HCT116 (cell line): ENCODE measurements at places on chromosomes 7 and 10.

GRCh38 chr7:135965602-135966001, 11.6 kb downstream of the MTPN start:
- no peak for DNase-seq

GRCh38 chr10:60352105-60352504, 37.6 kb downstream of the ANK3 start:
- DNase-seq: no peak

GRCh38 chr10:21399392-21400035, 126.0 kb downstream of the SKIDA1 start:
- no peak for DNase-seq

GRCh38 chr10:96369890-96370583, 11.2 kb upstream of the OPALIN start:
- no peak for DNase-seq

DNA sequence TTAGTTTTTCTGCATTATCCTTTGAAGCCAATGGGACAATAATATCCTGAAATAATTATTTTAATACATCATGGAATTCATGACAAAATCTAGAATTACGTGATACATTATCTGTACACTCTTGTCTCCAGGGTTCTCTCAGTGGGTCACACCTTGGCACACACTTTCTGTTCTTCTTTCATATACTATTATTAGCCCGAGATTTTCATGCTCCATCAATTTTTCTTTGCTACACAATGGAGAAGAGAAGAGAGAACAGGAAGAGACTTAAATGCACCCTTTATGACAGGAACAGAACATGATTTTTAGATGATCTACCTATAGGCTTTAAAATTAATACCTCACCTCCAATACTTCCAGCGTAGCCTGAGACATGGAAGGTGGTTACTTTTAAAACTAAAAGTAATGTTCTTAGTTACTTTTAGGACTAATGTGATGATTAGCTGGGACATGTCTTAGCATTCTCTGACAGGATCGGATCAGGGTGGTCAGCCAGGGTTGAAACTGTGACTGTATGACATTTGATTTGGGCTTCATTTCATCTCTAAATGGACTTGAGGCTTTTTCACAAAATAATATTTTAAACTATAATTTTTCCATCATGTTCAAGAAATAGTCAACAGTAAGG, 148.2 kb upstream of the WNT16 start:
- no peak for DNase-seq

DNA sequence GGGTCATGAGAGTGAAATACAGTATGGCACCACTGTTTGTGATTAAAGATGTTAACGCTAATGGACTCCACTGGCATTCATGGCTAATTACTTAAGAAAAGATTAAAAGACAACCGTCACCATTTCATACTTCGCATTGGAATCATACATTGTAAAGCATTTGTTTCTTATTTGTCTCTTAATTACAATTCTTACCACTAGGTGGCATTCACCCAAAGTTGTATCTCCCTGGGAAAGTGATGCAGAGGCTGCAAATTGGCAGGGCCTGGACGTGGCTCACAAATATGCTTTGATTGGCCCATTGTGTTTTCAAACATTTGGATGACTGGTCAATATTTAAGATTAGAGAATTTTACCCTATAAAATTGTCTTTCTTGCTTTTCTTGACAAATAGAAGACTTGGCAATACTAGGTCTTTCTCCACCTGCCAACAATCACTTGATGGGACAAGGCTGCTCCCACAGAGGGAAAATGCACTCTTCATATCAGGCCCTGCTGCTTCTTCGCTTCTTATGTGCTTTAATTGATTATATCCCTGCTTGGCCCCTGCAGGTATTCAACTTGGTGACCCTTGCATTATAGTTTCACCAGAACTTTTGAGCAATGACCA, 72.1 kb upstream of the STARD3NL start:
- DNase-seq: peak; percentile 19

DNA sequence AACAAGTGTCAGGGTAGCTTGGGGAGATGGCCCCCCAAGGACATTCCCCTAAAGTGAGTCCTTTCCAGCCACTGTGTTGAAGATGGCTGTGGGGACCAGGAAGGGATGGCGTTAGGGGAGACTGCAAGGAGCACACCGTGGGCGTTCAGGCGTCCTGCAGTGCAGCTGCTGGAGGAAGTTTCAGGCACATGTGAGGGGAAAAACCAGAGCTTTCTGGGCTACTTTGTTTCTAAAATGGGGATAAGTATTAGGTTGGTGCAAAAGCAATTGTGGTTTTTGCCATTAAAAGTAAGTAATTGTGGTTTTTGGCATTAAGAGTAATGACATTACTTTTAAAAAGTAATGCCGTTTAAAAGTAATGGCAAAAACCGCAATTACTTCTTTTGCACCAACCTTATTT, 14.3 kb downstream of the PRF1 start:
- no peak for DNase-seq

- no peak for DNase-seq
Measured at GRCh38 chr10:126400641-126401040, 12.4 kb upstream of the ADAM12 start.

DNA sequence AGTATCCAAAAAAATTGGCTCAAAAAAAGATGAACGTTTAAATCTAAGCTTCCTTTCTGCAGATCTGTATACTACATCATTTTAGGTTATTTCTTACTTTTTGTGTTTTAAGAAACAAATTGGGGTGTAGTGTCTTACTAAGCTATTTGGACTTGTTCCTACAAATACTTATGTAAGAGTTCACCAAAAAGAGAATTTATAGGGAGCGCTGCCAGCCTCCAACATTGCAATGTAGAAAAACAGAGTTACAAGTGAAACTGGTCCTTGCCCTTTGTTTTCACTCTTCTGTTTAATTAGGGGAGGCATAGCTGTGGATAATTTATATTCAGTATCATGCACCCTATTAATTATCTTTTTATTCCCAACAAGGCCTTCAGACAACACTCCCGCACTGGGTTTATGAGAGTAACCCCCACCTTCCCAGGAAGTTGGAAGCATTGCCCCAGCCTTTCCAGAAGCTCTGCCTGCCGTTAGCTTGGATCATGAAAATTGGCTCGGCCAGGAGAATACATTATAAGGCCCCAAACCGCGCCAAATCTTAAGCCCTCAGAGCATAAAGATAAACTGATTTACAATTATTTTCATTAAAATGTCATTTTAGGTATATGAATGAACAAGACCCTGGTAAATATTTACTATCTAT, 261.8 kb upstream of the KLF6 start:
- no peak for DNase-seq

DNA sequence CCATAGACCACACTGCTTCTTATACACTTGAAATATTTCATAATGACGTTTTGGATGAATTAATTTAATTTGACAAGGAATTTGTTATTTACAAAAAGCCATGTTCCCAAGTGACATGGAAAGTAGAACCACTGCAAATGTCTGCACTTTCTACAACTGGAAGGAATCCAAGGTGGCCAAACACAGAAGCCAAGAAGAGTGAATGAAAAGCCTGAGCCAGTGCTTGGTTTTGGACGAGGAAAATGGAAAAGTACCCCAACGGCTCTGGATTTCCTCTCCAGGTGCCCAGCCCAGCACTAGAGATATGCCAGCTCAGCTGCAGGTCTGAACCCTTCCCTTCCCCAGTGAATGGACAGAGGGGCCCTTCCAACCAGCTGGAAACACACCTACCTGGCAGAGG, 279.4 kb downstream of the TNS3 start:
- DNase-seq: no peak

DNA sequence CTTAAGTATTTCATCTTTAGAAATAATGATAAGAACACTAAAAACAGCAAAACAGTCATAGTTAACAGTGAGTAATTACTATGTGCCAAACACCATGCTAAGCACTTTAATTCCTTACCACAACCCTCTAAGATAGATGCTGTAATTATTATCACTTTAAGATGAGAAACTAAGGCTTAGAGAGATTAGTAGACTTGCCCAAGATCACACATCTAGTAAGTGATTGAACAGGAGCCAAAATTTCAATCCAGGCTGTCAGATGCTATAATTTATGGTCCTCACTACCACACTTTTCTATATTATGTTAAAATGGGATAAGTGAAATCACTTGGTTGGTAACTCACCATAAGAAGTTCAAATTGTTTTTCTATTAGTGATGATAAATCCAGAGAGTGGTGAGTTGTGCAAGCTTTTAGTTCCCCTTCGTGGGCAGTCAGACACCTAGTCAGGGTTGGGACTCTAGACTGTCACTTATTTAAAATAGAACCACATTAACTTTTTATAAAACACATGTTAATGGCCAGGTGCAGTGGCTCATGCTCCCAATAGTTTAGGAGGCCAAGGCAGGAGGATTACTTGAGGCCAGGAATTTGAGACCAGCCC, 85.9 kb upstream of the GATA3 start:
- no peak for DNase-seq

DNA sequence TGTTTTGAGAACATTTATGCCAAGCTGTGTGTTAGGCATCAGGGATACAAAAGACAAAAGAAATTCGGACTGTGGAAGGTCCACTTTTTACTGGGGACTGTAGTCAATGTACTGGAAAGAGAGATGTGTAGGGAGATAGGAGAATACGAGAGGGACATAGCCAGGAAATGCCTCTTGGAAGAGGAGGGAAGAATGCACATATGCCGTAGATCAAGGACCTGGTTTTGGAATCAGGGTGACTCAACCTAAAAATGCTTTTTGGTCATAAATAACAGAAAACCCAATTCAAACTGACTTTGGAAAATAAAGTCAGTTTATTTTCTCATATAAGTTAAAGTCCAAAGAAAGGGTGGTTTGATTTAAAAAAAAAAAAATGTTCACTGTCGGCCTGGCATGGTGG, 140.3 kb upstream of the TCF7L2 start:
- DNase-seq: no peak

DNA sequence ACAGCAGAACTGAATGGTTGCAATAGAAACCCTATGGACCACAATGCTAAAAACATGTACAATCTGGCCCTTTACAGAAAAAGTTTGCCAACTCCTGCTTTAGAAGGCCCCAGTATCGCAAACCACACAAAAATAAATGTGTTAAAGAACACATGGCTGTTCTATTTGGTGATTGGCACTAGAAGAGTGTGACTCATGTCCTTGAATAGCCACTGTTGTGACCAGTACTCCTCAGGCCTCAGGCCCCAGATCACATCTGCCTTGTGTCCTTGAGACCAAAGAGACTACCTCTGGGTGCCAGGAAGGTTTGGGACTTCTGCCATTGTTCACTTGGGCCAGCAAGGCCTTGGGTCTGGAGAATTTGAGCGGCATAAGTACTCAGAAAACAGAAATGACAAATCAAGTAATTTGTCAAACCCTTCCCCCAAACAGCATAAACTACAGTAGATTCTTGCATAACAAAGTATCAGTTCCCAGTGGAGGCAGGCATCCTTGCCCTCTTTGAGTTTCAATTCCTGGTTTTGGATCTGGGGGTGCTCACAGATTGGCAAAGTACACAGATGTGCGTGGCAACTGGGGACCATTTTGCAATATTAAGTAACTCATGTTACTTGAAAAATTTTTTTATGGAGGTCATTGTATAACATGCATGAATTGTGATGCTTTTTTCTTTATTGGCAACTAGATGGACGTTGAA, 50.2 kb downstream of the MTURN start:
- DNase-seq: no peak

GRCh38 chr10:127524229-127524628, 24.9 kb upstream of the NPS start:
- peak; percentile 16 for DNase-seq

GRCh38 chr7:112873831-112874553, 83.8 kb upstream of the TMEM168 start:
- DNase-seq: no peak

DNA sequence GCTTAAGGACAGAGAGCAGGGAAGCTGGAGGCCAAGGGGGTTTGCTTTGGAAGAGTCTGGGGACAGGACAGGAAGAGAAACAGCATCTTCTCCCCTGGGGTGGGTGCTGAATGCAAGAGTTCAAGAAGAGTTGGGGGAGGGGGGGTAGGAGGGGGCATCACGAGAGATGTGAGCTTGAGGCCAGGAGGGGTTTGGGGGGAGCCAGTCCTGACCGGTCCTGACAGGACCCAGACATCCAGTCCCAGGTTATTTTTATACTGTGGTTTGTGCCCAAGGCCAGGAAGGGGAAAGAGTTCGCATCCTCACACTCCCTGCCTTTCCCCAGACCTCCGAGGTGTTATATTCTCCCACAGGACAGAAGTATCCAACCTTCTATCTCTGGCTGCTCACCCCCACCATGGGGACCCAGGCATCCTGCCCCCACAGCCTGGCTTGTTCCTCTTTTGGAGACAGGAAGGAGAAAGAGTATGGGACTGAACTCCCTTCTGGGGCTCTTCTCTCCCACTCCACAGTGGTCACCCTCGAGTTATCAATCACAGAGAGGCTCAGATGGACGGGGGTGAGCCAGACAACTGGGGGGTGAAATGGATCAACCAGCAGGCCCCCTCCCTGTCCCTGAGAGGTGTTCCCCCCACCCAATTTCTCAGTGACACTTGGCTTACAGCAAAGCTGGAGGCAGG, 2.8 kb downstream of the TSC22D4 start:
- no peak for DNase-seq

- DNase-seq: no peak
Measured at GRCh38 chr7:140263277-140263676, 86.5 kb upstream of the KDM7A start.

DNA sequence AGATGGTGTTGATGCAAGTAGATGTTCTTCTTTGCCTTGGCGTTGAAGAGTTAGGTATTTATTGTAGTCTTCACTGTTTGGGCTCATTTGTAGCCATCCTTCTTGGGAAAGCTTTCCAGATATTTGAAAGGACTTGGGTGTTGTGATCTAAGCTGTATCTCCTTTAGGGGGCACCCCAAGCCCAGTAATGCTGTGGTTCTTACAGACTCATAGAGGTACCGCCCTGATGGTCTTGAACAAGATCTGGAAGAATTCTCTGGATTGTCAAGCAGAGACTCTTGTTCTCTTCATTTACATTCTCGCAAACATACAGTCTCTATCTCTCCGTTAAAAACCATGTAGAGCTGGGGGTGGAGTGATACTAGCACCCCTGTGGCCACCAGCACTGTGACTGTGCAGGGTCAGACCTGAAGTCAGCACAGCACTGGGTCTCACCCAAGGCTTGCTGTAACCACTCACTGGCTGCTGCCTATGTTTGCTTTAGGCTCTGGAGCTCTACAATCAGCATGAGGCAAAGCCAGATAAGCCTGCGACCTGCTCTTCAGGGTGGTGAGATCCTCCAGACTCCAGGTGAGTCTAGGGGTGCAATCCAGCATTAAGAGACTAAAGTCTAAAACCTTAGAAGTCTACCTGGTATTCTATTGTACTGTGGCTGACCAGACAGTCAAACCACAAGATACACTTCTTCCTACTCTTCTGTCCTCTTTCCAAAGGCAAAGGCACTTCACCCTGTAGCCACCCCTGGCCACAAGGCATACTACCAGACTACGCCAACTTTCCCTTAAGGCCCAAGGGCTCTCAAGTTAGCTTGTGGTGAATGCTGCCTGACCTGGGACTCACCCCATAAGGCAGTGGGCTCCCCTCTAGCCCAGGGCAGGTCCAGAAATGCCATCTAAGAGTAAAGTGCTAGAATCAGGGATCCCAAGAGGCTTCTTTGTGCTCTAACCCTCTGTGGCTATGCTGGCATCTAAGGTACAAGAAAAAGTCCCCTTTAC, 209.7 kb upstream of the TMEM196 start:
- DNase-seq: peak; percentile 35

DNA sequence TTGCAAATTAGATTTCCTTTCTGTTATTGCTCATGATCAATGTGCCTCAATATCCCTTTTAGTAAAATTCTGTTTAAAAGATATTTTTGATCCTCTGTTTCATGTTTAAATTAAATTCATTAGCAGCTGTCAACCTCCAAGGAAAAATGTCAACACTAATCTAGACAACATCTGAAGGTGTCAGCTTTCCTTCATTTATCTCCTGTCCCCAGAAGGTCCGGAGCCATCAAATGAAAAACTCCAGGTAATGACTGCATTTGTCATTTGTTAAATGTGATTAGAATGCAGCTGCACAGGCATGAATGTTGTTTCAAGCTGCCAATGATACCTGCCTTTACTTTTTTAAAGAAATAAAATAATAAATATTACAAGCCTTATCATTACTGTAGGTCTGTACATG, 463.7 kb upstream of the SEMA3A start:
- DNase-seq: no peak
